ENCODE measurements at places on chromosomes 5 and 9.

DNA sequence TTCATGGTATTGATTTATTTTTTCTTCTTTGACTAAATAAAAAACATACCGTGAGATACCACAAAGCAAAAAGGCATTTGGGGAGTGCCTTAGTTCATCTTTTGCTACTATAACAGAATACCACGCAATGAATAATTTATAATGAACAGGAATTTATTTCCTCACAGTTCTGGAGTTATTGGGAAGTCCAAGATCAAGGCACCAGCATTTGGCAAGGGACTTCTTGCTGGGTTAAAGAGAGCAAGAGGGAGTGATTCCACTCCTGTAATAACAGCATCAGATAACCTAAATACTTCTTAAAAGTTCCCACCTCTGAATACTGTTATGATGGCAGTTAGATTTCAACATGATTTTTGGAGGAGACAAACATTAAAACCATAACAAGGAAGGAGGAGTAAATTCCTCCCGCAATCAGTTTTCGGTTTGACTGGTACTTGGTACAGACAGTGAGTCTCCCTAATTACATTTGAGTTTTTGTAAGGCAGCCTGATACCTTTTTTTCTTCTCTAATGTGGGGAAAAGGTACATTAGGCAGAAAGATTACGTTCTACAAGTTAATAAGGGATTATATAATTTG lies 8.8 kb upstream of the OMD start:
- no peak for DNase-seq

GRCh38 chr9:134681061-134681661 lies 39.6 kb downstream of the COL5A1 start:
- DNase-seq = no peak

DNA sequence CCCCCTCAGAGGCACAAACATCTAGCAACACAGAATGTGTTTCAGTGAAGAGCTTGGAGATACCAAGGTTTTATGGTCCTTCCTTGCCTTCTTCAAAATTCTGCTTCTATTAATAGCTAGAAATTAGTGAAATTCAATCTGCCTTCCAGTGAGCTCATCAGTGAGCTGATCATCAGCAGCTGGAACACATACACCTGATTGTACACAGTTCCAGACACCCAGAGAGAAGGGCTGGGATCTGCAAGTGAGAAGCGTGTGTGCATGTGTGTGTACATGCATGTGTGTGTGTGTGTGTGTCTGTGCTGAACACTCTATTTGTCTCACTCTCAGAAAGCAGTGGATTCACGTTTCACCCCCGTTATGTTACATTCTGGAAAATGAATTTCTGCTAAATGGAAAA lies 28.5 kb downstream of the CFAP90 start:
- DNase-seq = no peak

GRCh38 chr5:55234121-55234700 lies 803 bp upstream of the CCNO start:
- no peak for DNase-seq

DNA sequence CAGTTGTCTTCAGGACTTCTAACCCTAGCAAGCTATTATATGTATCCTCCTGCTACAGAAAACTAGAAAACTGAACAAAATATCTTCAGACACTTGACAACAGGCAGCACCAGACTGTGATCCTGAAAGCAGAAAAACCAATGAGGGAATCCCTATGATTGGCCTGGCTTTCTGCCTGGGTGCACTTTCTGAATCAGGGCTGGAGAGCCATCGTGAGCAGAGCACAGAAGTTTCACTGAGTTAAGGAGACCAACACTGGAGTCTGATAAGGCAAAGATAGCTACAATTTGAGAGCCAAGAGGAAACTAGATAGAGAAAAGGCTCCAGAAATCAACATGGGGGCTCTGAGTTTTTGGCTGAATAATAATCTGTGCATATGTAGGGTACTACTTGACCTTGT lies 106.5 kb downstream of the FANCC start:
- no peak for DNase-seq

GRCh38 chr5:13878357-13878756 lies 66.1 kb downstream of the DNAH5 start:
- no peak for DNase-seq

- DNase-seq = no peak
Observed at GRCh38 chr5:168088410-168089173, 202.9 kb upstream of the WWC1 start.

DNA sequence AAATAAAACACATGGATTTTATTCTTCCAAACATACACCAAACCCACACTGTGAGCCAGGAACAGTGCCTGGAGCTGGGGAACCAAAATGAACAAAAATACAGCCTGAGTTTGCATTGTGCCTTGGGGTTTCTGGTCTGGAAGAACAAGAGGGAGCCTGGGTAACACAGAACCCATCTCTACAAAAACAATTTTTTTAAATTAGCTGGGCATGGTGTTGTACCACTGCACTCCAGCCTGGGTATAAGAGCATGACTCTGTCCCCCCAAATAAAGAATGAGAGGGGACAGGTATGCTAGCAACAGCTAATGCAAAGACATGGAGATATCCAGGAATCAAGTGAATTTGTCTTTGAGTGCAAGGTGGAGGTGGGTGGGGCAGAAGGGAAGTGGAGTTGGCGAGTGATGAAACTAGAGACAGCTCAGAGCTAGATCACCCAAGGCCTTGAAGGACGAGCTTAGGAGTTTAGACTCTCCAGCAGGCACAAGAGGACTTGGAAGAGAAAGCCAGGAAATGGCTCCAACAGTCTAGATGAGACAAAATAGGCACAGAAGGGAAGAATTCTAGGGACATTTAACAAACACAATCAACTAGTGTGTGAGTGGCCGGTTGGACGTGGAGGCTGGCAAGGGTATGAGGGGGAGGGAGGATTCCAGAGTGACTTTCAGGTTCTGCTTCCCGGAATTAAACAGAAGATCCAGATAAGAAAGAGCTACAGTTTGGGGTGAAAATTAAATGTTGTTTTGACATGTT lies 47.4 kb downstream of the FNBP1 start:
- DNase-seq = no peak
